Naive thymus-derived CD4-positive, alpha-beta T cell (primary cell): ENCODE measurements at places on chromosomes 5 and 9.

GRCh38 chr5:165495829-165496380 lies 1990.5 kb downstream of the MAT2B start:
- no peak for DNase-seq

DNA sequence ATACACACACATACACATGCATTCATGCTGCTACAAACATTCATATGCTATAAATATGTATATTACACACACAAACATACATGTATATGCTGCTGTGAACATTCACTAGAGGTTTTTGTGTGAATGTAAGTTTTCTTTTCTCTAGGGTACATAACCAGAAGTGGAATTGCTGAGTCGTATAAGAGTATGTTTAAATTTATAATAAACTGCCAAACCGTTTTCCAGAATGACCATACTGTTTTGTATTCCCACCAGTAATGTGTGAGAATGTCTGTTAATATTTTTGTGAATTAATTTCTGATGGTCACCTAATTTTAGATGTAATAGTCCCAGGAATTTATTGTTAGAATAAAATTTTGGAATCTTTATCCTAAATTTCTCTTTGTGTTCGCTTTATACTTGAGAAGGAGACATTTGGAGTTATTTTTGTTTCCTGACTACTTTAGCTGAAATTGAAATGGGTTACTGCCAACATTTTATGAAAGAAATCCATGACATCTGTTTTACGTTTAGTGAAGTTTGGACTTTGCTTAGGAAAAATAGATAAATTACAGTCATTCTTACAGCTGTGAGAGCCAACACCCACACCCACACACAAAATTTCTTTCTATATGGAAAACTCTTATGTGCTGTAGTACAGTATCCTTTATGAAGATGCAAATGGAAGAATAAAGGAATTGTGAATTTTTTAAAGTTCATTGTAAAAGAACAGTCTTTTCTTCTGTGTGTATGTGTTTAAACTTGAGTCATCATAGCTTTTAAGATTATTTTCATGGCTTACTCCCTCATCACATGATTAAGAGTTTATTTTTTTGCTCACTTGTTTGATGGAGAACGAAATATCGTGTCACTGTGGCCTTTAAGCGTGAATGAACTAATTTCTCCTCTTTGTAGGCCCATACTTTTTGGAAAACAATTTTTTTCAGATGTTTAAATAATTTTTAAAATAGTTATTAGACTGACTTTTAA lies 24.3 kb downstream of the CENPP start:
- no peak for DNase-seq

- DNase-seq: no peak
Measured at GRCh38 chr9:131112374-131113154, 12.8 kb upstream of the NUP214 start.

- DNase-seq: no peak
Measured at GRCh38 chr5:27381686-27382085, 343.3 kb upstream of the CDH9 start.

GRCh38 chr9:111525056-111525977 lies at the start of gene ZNF483:
ZNF483 (plus strand) TSS chr9:111525179; CDS start chr9:111527396, 2,217 bp downstream.
- peak; percentile 75 for DNase-seq

DNA sequence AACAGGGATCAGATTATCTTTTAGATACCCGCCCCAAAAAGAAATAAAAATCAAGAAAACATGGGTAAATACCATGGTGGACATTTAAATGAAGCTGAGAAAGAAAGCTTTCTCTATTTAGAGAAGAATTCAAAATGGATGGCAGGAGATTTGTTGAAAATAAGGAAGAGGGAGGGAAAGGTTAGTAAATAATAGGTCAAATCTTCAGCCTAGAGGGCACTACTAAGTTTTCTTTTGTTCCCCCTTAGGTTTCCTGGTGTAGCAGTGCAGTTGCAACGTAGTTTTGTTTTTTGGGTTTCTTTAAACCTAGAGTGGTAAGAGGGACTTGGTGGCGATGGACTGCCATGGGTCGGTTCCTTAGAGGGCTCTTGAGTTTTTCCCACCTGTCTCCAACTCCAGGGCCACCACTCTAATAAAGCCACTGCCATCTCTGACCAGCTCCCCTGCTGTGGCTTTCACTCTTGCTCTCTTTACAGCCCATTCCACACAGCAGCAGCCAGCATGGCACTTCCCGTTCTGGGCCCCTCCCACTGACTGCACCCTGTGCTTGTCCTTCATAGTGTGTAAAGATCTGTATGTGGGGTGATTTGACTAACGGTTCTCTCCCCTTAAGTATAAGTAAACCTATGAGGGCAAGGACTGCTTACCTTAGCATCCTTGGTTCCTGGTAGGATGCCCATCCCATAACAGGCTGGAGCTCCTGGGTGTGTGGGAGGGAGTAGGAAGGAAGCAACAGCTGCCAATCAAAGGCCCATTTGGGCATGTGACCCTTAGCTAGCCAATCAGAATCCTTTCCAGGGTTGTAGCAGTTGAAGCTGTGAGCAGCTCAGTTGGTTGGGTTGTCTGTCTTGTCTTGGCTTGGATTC lies 118.3 kb downstream of the SLC1A3 start:
- peak; percentile 17 for DNase-seq

DNA sequence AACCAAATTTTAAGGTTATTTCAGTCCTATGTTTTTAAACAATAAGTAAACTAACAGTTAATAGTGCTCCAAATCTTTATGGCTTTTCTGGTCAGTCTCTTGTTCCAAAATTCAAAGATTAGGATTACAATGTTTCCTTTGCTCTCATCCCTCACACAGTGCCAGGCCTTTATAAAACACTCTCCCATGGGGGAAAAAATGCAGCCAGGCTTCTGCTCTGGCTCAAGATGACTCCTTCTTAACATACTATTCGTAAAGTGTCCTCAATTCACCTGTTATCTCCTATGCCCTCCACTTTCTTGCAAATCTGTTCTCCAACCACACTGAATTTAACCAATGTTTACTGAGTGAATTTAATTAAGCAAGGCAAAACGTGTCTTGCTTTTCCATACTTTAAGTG lies 1.4 kb downstream of the CEP120 start:
- no peak for DNase-seq

DNA sequence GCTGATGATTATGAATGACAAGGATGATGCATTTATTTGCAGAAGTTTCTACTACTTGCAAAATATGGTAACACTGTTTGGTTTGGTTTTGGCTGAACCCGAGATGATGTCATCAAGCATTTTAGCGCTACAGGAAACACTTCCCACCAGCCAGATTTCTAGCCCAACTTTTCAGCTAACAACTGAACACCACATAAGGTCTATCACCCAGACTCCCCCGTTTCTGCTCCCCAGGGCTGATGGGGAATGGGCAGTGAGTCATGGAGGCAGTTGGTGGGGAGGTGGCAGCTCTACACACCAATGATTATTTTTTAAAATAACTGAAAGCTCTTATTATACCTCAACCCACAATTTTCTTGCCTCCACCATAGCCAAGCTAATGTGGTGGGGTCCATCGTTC lies 302.9 kb downstream of the CEMIP2 start:
- DNase-seq: no peak

GRCh38 chr9:37454238-37454637 lies 11.0 kb downstream of the ZBTB5 start:
- DNase-seq: no peak

GRCh38 chr9:114314256-114314867 lies 8.5 kb upstream of the ORM1 start:
- no peak for DNase-seq

- DNase-seq: no peak
Measured at GRCh38 chr9:93290495-93291434, 106.8 kb downstream of the WNK2 start.

GRCh38 chr5:157600252-157600651 lies 24.7 kb upstream of the ADAM19 start:
- no peak for DNase-seq

DNA sequence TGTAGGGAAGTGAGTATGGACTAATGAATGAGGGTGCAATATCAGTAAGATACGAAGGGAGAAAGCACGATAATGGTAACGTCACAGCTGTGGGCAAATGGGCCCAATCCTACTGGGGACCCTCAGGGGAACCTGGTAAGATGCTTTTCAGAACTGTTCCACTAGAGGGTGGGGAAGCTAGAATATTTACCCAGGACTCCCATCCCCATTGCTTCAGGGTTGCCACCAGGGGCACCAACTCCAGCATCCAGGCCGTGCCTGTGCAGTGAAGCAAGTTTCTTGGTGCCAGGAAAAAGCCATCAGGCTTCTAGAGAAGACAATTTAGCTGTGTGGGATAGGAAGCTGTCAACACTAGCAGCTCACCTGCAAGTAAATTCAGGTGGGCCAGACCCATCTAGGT lies 409.3 kb downstream of the AGTPBP1 start:
- DNase-seq: no peak

GRCh38 chr9:135478829-135479468 lies 633 bp upstream of the PPP1R26 start:
- no peak for DNase-seq

DNA sequence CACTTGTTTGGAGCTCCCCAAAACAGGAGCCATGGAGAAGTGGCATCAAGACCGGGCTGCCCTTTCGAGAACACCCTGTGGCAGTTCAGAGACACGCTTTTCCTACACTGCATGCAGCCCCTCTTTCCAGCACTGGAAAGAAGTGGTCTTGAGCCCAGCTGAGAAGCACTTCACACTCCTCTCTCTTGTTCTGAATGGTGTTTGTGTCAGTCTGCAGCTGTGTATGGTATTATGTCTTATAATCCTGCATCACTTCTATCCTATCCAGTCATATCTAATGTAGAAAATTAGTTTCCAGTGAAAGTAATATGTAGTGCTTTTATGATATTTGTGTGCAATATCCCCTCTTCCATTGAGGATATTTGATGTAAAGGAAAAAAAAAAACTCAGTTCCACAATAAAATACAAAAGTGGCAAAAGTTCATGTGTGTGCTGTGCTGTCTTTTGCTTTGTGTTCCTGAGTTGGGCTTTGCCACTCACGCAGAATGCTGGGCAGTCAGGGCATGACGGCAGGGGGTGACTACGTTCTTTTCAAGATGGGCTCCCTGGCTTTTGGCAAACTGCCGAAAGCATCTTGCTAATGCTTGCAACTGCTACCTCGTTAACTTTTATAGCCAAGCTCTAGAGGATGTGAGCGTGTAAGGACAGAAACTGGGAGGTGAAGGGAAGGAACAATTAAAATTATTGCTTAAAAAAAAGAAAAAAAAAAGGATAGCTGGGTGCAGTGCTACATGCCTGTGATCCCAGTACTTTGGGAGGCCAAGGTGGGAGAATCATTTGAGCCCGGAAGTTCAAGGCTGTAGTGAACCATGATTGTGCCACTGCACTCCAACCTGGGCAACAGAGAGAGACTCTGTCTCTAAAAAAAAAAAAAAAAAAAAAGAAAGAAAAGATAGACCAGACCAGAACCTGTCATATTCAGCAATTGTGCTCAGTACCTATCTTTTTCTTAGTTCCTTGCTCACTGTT lies 102.2 kb downstream of the MAP1B start:
- no peak for DNase-seq

DNA sequence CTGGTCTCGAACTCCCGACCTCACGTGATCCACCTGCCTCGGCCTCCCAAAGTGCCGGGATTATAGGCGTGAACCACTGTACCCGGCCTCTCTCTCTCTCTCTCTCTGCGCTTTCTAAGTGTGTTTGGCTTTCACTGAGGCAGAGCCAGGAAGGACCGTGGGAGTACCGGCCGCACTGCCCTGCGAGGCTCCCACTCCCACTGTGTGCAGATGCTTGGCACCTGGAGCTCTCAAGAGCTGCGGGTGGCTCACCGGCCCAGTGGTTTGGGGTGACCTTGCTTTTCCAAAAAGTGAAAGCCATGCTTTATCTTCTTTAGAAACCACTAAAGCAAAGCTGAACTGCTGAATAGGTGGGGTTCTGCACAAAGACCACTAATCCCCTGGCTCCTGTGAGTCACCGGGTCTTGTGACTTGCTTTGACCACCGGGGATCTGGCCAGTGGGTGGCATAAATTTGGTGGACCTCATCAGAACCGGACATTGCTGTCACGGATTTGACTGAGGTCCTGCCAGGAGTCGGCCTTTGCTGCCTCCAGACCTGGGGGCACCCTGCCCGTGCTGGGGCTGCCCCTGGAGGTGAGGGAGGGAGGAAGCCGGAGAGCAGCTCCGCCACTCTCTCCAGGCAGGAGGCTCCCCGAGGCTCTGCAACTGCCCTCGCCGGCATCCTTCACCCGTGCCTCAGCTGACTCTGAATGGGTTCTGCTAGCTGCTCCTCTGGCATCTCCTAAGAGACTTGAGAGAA lies 228.9 kb downstream of the FANCC start:
- no peak for DNase-seq

DNA sequence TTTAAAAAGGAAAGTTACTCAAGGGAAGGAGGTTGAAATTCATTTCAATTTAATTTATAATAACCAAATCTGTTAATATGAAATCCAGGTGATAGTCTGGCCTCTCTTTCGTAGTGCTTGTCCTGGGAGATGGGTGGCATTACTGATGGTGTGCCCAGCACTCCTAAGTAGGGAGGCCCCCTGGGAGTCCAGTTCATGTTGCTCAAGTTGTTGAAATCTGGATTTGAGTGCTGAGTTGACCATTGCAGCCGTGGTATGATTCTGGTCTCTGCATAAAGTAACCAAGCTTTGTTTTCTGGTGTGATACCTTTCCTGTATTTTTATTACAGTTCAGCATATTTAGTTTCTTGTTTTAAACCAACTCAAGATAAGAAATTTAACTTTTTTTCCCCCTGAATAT lies 287.8 kb downstream of the FANCC start:
- DNase-seq: no peak

DNA sequence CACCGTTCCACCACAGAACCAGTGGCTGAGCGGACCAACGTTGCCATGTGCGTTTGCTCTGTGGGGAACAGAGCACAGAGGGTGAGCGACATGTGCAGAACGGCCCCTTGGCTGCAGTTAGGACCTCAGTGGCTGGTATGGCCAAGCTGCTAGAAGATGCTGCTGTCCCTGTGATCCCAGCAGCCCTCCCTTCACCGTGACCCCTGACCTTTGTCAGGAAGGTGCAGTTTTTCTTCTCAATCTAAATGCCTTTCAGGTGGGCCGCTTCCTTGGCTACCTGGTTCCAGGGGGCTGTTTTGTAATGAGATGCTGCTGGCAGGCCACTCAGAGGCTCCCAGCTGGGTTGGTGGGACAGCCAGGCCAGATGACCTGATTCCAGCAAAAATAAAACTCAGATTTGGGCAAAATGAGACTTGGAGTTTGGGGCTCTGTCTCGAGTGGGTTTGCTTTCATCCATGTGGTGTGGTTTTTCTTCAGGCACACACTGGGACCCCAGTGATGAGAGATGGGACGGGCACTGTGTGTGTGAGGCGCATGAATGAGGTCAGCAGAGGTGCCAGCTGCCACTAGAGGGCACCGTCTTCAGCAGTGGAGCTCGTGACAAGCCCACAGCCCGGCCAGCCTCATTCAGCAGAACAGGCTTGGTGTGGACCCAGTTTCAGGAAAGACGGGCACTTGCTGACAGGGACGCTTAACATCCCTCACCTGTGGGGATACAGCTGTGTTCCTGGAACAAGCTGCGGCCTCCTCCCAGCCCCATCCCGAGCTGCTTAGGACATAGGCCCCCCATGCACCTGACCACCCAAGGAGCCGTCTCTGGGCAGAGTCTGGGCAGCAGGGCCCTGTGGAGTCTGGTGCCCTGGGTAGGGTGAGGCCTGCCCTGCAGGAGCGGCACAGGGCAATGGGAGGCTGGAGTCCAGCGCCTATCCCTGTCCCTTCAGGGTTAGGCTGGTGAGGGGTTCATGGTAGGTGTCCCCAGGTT lies 4.1 kb downstream of the MRPS2 start:
- peak; percentile 57 for DNase-seq

- no peak for DNase-seq
Measured at GRCh38 chr5:143166661-143167420, 236.6 kb downstream of the NR3C1 start.

- DNase-seq: no peak
Measured at GRCh38 chr9:14831074-14831473, 79.2 kb downstream of the FREM1 start.
